NCI-H187 (cell line): ENCODE measurements at places on chromosomes 5 and 9.
A peak's percentile ranks its signal among the peaks of the same experiment; 100 is the strongest.

- DNase-seq = no peak
Observed at GRCh38 chr9:36398745-36399144, 1.3 kb downstream of the RNF38 start.

GRCh38 chr9:32968101-32969011 is 33.1 kb downstream of the APTX start:
- DNase-seq = peak; percentile 3

DNA sequence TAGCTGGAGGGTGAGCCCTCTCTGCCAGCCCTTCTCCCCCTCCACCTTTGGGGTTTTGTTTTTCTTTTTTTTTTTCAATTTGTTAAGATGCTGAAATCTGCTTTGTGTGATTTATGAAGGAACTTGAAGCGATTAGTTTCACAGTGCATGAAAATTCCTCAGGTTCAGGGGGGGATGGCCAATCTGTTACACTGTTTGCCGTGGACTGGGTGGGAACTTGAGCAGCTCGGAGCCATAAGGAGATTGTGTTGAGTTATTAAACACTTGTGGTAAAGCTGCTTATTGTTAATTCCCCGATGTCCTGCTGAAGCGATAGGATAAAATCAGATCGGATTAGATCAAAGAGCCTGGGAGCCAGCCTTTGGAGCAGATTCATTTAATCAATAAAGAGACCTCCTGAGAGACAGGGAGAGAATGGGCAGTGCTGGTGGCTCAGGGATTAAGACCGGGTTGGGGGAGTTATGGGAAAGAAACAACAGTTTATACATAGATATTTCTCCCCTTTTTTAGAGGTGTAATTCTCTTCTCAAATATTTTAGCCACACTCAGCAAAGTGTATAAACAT is 105.8 kb upstream of the SPATA31D4 start:
- DNase-seq = no peak

GRCh38 chr9:109914280-109915027 is 134.5 kb downstream of the PALM2AKAP2 start:
- DNase-seq = no peak

GRCh38 chr9:99158629-99159028 is 53.7 kb downstream of the TGFBR1 start:
- no peak for DNase-seq

- no peak for DNase-seq
Observed at GRCh38 chr5:73412597-73412988, 36.0 kb downstream of the FOXD1 start.

DNA sequence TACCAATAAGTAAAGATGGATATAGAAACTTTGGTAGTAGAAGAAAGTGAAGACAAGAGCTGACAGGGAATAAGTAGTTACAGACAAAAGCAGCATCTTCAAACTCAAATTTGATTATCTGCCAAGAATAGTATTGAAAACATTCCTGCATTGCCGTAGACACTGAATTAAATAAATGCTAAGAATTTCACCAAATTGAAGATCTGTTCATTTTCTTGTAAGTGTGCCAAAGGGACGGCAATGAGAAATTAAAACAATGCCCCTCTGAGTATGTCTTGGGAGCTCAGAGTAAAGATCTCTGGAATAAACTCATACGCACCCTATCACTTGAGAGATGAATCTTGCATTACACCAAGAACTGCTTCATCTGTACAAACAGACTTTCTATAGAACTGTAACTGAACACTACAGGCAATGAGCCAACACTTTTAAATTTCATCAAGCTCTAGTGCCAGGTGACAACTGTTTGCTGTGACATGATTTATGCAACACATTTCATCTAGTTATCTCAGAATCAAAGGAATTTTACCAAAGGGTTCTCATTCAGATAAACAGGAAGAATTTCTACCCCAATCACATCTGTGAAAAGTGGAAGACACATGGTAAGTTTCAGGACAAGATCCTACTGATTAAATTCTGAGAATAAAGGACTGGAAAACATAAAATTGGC is 66.9 kb downstream of the RFX3 start:
- DNase-seq = no peak

GRCh38 chr5:1035421-1036405 is 27.1 kb downstream of the NKD2 start:
- DNase-seq = no peak

DNA sequence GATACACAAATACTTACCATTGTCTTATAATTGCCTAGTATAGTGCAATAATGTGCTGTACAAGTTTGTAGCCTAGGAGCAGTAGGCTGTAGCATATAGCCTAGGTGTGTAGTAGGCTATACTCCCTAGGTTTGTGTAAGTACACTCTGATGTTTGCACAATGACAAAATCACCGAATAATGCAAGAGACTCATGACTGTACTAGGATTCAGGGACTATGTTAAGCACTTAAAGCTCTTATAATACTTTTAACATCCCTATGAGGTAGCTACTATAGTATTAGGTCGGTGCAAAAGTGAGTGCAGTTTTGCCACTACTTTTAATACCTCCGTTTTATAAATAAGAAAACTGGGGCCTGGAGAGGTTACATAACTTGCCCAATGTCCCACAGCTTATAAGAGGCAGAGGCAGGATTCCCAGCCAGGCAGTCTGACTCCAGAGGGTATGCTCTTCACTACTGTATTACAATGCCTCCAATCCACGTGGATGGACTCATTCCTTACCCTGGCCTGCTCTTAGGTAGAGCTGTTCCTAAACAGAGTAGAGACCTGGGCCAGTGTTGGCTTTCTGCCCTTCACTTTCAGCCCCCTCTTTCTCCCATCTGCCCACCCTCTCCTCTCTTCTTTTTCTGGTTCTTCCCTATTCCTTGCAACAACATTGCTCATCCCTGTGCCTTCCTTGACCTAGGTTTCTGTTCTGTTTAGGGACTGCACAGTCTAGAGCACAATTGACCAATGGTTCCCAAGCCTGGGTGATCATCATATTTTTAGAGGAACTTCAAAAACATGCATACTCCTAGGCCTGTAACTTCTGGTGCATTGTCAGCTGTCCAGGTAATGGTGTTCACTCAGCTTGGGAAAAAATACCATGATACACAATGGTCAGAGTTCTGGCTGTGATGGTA is 114.0 kb downstream of the CARTPT start:
- DNase-seq = no peak

DNA sequence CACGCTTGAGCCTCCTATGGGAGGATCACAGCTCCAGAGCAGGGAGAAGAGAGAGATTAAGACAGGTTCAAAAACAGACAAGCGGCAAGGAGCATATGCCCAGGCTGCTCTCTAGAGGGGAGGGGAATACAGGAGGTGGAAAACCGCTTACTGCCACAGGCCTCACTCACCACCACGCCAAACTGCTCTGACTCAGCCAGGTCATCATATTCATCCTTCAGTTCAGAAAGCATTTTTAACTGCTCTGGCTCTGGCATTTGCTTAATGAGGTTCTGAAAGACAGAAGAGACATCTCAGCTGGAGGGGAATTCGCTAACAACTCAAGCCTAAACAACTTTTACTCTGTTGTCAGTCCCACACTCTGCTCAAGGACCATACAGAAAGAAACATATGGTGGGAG is 40.1 kb downstream of the PCDHGC5 start:
- DNase-seq = no peak

DNA sequence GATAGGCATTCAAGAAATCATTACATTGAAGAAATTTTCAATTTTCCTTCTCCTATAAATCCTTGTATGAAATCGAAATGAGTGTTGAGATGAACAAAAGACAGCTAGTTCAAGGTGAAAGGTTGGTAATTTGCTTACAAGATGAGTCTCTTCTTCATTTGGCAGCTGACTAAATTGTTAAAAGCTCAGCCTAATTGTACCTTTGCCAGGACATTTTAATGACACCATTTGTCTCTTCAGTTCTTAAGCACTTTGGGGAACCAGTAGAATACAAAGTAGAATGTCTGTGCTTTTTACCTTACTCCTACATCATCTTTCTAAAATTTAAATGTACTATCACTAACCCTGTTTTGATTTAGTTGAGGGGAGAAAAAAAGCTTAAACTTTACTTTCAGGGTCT is 59.4 kb downstream of the GRAMD2B start:
- DNase-seq = no peak

GRCh38 chr5:144009116-144009515 is 161.3 kb downstream of the YIPF5 start:
- no peak for DNase-seq

GRCh38 chr9:18421391-18421790 is 52.6 kb upstream of the ADAMTSL1 start:
- no peak for DNase-seq

DNA sequence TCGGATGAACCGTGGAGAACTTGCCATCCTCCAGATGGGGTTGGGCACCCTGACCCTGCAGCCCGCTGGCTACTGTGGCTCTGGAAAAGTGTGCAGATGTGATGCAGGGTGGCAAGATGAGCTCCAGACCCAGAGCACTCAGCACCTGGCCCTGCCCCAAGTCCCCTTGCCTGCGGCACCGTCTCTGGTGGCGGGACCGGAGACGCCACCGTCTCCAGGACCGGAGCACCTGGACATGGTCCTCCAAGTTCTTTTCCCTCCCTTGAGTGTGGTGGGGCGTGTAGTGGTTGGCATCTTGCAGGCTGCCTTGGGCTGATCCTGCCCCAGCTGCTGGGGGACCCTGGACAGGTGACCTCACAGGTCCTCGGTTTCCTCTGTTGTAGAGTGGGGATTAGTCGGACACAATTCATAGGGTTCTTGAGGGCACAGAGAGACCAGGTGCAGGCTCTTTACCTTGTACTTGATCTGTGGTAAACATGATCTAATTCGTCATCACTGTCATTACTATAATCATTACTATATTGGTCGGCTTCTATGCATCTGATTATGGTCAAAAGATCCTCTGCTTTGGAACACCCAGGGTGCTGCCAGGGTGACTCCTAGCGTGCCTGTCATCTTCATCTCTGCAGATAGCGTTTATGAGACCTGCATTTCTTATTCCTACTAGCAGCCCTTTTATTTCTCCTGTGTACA is 83.5 kb downstream of the COL5A1 start:
- no peak for DNase-seq

DNA sequence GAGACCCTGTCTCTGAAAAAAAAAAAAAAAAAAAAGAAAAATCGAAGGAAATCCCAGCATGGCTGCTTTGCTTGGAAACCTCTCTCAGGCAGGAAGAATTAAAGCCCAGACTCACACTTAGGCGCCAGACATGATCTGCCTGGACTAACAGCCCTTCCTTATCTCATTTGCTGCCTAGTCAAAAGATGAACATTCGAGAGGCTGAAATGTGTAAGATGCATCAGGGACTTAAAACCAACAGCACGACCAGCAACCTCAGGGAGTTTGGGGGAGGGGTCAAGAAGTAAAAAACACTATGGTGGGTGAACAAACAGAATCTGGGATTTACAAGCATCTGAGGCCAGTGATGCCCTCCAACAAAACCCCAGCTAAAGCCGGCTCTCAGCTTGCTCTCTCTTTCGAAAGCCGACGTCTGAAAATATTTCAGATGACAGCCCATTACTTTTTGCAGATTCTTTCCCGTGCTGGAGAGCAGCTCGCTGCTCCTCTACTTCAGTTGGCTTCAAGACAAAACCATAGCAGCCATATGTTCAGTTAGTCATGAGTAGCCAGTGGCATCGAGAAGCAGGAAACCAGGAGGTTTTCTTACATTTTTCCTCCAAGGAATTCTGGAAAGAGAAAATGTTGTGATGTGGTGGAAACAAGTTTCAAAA is 249.9 kb downstream of the MARCHF11 start:
- DNase-seq = no peak
